Heart right ventricle (tissue), 16 donors: ENCODE measurements at places on chromosomes 5 and 9. TPM values are rescaled to one million over a fixed set of nuclear protein-coding genes. Genes with fewer than 3 reads are reported as not detected.

PIP5KL1 gene
- total RNA-seq, result 0.45 TPM

FGF1 gene
- 77.3 TPM for total RNA-seq

CD274 gene
- 12.8 TPM for total RNA-seq

GRCh38 chr9:96515621-96516470, 65.9 kb downstream of the HABP4 start:
- DNase-seq, result no peak

- DNase-seq, result no peak
These were observed at the start of gene HTR1A for GRCh38 chr5:63962279-63962678. Gene HTR1A (minus strand): TSS chr5:63962445. CDS start chr5:63961719, 726 bp downstream.

DNA sequence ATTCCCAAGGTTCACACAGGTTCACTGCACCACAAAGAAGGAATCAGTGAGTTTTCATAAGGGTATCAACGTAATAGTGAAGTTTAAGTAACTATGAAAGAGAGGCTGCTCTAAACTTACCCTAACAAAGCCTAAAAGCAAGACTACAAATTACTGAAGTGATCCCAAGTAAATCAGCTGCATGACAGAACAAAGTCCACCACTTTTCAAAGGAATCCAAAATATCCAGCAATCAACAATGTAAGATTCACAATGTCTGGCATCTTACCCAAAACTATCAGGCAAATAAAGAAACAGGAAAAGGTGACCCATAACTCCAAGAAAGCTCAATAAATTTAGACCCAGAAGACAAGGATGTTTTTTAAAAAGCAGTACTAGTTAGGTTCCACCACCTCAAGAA, 70.1 kb downstream of the GNAQ start:
- DNase-seq, result no peak

DNA sequence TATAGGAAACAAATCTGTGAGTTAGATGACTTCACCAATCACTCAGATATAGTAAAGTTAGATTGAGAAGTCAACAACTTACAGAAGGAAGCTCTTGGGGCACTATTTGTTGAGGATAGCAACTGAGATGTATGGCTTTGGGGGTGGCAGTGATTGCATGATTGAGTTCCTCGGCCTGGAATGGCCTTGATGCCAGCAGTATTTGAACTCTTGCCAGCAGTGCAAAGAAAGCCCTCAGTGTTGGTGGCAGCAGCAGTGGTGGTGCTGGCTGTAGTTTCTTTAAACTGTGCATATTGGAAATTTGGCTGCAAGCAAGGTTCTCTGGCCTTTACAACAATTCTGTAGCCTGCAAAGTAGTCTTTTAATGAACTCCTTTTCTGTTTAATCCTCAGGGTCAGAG, 41.4 kb upstream of the PJA2 start:
- DNase-seq, result no peak

DNA sequence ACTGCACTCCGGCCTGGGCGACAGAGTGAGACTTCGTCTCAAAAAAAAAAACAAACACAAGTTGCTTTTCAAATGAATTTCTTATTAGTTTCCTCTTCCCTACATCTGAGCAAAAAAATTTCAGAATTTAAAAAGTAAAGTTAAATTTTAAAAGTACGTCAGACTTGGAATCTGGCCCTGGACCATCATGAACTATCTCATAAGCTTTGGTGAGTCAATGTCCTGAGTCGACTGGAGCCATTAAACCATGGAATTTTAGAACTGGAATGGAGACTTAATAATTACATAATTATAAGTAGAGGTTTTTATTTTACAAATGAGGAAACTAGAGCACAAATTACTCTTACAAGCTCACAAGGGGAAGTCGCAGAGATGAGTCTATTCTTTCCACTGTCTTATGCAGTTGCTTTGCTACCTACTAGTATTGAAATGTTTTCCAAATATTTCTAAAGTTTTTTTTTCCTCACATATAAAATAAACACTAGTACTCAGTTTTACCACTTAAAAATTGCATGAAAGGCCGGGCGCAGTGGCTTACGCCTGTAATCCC, 98.0 kb upstream of the ZNF608 start:
- DNase-seq, result no peak

- DNase-seq, result no peak
These were observed 783.8 kb upstream of the WWC1 start for GRCh38 chr5:167507463-167508233.

DNA sequence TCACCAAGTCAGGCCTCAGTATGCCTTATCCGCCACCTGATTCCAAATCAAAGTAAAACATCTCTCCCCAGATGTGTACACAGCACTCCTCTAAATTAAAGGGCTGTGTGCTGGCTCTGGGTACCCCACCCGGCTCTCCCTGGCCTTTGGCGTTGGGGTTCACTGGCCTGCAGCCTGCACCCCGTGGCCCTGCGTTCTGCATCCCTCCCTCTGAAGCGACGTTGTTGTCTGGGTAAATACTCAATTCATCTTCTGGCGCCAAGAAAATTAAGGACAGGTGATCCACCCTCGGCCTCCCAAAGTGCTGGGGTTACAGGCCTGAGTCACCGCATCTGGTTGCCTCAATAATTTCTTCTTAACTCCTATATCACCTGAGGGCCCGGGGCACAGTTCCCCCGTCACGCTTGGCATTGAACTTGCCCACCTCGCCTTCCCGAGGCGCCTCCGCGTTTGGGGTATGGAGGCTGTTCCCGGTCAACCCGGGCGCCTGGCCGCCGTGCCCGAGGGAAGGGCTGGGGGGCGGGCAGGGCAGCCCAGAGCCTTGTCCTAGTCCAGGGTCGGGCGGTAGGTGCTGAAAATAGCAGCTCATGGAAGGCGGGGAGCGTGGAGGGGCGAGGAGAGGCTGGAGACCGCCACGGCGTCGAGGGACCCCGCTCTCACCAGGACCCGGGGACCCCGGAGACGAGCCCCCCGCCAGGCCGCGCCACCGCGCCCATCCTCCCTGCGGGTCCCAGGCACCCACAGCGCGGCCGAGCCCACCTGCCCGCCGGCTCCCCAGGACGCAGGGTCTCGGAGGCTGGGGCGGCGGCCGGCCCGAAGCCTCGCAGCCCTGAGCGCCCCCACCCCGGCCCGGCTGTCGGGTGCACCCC, 531 bp downstream of the ABO start:
- DNase-seq, result no peak

- no peak for DNase-seq
These were observed 18.3 kb upstream of the TNFSF15 start for GRCh38 chr9:114824110-114824509.

GRCh38 chr9:127733614-127734013, 1.5 kb downstream of the TOR2A start:
- DNase-seq, result no peak

GRCh38 chr9:33185858-33186257, 18.7 kb upstream of the B4GALT1 start:
- no peak for DNase-seq

DNA sequence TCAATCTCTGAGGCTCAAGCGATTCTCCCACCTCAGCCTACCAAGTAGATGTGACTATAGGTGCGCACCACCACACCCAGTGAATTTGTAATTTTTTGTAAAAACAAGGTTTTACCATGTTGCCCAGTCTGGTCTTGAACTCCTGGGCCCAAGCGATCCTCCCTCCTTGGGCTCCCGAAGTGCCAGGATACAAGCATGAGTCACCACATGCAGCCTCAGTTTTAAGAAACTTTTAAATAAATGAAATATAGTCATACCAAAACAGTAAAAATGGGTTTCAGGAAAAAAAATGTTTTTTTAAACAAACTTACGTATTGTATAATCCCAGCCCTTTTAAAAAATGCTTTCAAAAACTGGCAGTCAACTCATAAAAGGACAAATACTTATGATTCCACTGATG, 26.6 kb downstream of the FXN start:
- DNase-seq, result no peak

DNA sequence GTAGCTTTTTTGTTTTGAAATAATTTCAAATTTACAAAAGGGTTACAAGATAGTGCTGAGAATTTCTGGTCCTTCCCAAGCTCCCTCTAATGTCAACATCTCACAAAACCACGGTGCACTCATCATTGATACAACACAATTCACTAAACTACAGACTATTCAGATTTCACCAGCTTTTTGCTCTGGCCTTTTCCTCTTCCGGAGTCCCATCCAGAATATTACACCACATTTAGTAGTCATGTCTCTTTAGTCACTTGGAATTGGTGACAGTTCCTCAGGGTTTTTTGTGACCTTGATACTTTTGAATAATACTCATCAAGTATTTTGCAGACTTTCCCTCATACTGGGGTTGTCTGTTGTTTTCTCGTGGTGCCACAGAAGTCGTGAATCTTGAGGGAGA, 484.0 kb downstream of the GADD45G start:
- DNase-seq, result no peak

GRCh38 chr5:126433701-126434100, 10.5 kb downstream of the GRAMD2B start:
- DNase-seq, result no peak
